ENCODE measurements at places on chromosomes 5 and 9.

DNA sequence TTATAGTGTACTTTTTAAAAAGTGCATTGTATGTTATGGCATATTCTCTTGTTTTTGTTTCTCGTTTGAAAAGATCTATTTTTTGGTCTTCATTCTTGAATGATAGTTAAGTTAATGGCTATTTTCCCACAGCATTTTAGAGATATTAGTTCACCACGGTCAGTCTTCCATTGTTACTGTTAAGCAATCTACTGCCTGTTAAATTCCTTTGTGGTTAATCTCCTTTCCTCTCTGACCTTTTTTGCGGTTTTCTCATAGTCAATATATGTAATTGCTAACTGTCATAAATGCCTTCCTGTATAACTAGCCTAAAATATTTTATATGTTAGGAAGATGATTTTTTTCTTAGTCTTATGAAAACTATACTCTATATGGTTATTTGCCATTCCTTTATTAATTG lies 250.8 kb upstream of the FBXL7 start:
- peak; percentile 75 for DNase-seq

GRCh38 chr5:74030371-74030770 lies 404.4 kb downstream of the ARHGEF28 start:
- no peak for DNase-seq

DNA sequence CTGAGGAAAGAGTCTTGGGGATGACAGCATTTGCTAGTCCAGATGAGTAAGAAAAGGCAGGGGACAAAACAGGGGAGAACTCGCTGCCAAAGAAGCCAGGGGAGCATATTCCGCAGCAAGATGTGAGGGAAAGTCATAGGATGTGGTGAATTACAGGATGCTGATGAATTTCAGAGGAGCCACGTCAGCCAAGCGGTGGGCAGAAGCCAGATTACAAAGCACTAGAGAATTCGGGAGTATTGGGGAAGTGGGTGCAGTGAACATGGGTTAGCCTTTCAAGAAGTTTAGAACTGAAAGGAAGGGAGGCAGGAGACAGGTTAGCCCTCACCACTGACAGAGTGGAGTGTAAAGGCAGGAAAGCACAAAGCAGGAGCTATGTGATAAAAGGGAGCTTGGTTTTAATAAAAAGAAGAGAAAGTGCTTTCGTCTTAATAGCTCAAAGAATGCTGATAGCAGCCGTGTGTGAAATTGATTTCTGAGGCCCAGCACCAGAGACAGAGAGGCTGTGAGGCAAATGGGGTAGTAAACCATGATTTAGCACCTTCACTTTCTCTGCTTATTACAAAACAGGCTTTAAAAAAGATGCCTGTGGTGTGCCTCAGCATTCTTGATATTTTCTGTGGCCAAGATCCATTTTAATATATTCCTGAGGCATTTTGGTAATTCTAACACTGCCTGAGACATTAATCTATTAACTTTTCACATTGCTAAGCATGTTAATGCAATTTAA lies 16.9 kb downstream of the ADAMTSL1 start:
- peak; percentile 99 for DNase-seq

DNA sequence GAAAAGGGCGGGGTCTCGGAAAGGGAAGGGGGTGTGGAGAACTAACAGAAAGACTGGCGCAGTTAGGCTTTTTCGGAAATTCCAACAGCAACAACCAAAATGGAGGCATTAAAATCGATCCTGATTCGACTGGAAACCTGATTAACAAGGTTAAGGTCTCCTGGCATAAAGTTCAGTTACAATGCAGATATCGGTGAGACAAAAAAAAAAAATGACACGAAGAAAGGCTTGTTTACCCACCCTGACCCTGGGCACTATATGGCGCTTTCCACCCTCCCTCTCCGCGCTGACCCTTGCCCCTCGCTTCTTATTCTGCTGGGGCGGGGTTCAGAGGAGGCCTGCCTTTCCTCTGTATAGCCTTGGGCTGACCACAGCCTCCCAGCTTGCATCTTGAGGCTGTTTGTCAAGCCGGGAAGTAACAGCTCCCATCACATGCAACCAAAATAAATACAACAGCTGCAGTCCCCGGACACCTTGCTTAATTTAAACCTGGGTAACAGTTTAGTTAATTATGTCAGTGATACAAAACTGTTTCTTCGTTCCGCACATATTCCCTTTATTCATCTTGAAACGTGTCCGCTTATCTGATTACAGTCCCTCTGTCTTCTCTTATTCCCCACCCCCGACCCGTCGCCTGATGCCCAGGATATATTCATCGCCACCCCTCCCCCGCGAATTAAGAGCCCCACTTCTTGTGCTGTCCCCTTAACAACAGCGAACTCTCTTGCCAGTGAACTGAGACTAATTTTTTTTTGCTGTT lies 795 bp upstream of the PJA2 start:
- peak; percentile 89 for DNase-seq

DNA sequence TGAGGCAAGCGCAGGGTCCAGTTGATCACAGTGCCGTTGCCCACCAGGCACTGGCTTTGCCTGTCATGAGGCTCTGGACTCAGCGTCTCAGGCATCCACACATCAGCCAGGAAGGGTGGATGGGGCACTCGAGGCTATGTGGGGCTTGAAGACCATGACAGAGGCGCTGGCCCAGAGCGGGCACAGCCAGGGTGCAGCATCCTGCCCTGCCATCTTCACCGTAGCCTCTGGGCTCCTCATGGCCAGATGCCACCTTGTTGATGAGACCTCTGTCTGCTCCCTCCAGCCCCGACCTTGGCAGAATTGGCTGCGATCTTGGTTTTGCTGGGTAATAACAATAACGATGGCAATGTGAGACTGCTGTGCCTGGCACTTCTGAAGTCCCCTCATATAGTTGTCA lies 404.2 kb upstream of the IRX2 start:
- no peak for DNase-seq

DNA sequence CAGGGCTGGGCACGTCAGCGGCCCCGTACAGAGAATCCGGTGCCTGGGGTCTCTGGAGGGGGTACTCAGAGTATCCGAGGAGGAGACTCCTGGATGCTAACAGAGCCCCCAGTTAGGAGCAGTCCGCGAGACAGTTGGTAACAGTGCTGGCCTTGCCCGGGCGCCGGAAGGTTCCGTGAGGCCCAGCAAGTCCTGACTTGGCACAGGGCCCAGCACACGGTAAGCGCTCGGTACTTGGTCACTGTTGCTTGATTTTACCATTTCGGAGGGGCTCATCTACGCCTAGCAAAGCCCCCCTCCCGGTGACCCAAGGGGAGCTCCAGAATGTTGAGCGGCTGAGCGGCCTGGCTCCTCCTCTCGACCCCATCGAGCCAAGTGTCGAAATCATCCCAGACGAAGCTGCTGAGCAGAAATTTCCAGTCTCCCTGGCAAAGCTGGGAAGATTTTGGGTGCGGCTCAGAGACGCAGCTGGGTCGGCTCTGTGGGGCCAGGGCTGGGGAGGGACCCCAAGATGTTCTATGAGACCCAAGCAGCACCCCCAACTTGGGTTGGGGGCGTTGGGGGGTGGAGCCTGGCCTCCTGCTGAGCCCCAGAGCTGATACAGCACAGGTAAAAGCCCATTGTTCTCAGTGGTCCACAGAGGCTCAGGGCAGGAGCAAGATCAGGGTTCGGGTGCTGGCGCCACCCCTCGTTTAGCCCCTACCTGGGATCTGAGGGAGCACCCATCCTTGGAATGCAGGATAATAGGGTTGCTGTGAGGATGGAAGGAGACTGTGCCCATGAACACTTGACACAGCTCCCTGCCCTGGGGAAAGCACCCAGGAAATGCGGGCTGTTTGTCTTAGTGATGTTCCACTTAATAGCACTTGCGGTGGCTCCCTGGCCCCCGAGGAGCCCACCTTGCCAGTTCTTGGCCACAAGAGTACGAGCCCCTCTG lies 137.2 kb downstream of the C9orf50 start:
- peak; percentile 88 for DNase-seq

GRCh38 chr5:126863402-126863801 lies 86.5 kb downstream of the LMNB1 start:
- DNase-seq, result no peak
